ENCODE measurements at places on chromosomes 11 and 22.

GRCh38 chr11:13896175-13896980 is 66.1 kb upstream of the SPON1 start:
- peak; percentile 85 for DNase-seq

- DNase-seq, result no peak
Observed at GRCh38 chr11:11533751-11534150, 88.1 kb downstream of the GALNT18 start.

- no peak for DNase-seq
Observed at GRCh38 chr11:117303646-117304315, 12.3 kb downstream of the BACE1 start.

- no peak for DNase-seq
Observed at GRCh38 chr22:40302149-40302548, 44.2 kb upstream of the ADSL start.

DNA sequence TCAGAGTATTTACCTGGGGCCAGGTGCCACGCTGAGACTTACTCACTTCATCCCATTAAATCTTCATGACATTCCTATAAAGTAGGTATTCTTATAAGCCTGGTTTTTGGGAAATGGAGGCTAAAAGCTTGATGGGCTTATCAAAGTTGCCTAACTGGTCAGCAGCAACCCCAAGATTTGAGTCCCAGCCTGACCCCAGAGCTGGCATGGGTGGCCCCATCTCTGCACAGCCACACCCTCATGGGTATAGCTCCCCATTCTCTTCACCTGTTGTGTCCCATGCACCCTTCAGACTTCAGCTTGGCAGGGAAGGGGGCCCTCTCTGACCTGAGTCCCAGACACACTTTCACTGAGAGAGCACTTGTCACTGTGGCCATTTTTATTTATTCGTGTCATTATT is 37.4 kb upstream of the TP53I11 start:
- DNase-seq, result no peak

DNA sequence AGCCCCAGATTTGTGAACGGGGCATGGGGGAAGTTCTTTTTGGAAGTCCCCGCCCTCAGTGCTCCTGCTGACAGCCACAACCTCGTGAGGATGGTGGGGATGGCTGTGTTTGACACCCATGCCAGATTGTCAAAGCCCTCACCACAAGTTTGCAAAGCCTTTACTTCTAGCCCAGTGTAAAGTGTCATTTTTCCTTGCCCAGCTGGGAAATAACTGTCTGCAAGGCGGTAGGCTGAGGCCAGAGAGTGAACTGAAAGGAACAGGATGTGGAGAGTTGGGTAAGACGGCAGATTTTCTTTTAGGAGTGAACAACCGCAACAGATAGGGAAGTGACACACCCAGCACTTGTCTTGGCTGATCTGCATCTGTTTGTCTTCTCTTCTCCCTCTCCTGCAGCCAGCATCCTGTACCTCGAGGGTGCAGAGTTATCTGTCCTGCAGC is 13.6 kb downstream of the IL17RA start:
- DNase-seq, result no peak

DNA sequence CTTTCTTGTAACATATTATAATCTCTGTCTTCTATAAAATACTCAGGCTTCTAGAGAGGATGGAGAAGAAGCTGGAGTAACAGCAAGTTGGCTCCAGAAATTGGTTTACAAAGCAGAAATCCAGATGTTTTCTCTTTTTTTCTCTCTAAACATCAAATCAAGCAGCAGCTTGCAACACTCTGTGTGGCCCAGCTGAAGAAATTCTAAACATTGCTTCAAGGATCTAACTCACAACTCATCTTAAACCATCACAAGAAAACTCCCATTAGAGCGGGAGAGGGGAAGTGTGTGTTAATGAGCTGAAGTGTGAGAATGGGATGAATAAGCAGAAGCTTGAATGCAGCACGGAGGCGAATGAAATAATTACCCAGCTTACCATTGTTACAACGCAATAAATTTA is 146.5 kb downstream of the OPCML start:
- no peak for DNase-seq

DNA sequence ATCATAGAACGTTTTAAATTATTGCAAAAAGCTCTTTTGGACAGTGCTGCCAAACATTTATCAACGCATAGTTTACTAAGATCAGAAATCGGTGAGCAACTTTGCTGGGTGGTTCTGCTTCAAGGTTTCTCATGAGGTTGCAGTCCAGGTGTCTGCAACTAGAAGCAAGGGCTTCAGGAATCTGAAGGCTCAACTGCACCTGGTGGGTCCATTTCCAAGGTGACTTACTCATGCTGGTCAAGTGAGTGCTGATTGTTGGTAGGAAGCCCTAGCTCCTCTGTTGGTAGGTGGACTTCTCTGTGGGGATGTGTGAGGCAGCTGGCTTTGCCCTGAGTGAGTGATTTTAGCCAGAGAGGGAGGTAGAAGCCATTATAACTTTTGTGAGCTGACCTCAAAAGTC is 22.5 kb downstream of the ARHGEF12 start:
- no peak for DNase-seq

GRCh38 chr22:23268877-23269276 is 88.6 kb downstream of the BCR start:
- DNase-seq, result no peak

DNA sequence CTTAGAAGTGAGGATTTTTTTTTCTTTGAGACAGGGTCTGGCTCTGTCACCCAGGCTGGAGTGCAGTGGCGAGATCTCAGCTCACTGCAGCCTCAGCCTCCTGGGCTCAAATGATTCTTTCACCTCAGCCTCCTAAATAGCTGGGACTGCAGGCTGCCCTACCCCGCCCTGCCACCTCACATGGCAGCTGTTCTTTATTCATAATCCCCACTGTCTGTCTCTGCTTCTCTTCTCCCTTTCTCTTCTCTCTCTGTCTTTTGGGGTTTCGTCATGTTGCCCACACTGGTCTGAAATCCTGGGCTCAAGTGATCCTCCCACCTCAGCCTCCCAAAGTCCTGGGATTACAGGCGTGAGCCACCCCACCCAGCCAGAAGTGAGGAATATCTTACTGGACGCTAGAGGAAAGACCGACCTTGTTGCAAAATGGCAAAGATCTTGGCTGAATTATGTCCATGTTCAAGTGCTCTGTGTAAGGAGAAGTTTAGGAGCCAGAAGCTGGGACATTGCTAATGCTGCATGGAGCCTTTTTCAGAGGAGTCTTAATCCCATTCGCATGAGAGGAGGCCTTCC is 21.9 kb downstream of the KRTAP5-5 start:
- no peak for DNase-seq

- DNase-seq, result no peak
Observed at GRCh38 chr11:59218893-59219292, 6.2 kb upstream of the MPEG1 start.

- no peak for DNase-seq
Observed at GRCh38 chr11:80783561-80783960, 1342.7 kb upstream of the TENM4 start.

DNA sequence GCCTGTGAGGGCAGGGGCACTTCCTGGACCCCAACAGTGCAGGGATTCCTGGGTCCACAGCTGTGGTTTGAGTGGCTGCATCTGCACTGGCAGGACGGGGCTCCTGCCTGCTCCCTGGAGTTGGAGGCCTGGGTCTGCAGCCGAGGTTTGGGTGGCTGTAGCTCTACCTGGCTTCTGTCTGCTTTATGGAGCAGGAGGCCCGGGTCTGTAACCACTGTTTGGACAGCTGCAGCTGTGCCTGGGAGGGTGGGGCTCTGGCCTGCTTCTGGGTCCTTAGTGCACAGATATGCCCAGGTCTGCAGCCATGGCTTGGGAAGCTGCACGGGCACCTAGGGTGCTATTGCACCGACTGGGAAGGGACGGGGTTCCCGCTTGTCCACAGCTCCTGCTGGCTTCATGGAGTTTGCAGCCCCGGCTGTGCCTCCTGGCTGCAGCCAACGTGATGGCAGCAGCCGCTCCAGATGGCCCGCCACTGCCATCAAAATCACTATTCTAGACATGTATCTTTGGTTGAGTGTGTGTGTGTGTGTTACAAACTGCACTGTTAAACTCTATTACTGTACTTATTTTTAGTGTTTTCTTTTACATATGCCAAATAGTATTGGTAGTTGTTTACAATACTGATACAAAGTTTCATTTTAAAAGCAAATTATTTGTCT is 412.3 kb upstream of the KIRREL3 start:
- DNase-seq, result no peak

DNA sequence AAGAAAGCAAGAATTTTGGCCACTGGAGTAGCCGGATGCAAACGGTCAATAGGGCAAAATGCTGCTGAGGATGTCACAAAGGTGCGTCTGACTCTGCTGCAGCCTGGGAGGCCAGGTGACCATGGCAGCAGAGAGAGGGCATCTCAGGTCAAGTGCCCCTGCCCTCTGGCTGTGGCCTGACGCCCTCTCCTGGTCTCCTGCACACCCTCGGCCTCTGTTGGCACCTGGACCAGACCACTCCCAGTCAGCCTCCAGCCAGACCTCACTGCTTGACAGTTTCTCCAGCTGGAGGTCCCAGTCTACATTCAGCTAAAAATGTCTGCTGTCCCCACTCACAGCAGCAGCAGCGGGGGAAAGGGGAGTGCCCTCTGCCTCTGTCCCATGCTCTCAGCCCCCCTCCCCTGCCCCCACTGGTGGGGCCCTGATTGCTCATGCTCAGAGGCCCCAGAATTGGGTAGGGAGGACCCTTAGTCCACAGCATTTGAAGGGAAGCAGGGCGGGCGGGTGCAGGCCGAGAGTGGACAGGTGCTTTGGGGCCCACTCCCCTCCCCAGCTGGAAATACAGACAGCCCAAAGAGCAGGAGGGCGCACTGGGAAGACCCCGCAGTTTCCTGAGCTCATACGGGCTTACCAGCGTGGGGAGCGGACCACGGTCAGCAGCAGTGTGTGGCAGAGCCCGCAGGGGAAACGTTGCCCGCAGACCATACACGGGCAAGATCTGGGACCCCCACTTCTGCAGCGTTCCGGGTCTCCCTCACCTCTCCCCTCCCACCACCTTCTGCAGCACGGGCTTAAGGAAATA is 1.6 kb upstream of the BRSK2 start:
- DNase-seq, result no peak

DNA sequence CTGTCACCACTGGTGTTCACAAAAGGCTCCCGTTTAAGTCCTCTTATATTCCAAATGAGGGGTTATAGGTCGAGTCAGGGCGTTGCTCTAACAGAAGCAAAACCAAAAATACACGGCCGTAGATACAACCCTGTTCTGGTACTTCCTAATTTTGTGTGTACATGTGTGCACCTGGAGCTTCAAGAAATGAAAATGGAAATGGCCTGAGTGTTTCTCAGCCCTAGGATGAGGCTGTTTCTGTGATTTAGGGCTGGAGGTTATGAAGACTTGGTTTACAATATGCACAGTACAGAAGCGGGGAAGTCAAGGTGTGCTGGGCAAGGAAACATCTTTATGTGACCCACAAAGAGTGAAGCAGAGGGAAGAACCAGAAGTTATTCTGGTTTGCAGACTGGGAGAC is 110.4 kb upstream of the OR4B1 start:
- DNase-seq, result no peak

GRCh38 chr22:39765661-39766060 is 127.9 kb downstream of the ENTHD1 start:
- no peak for DNase-seq

- no peak for DNase-seq
Observed at GRCh38 chr11:101458161-101458560, 125.6 kb downstream of the TRPC6 start.

GRCh38 chr11:23856654-23857053 is 640.2 kb upstream of the LUZP2 start:
- no peak for DNase-seq

DNA sequence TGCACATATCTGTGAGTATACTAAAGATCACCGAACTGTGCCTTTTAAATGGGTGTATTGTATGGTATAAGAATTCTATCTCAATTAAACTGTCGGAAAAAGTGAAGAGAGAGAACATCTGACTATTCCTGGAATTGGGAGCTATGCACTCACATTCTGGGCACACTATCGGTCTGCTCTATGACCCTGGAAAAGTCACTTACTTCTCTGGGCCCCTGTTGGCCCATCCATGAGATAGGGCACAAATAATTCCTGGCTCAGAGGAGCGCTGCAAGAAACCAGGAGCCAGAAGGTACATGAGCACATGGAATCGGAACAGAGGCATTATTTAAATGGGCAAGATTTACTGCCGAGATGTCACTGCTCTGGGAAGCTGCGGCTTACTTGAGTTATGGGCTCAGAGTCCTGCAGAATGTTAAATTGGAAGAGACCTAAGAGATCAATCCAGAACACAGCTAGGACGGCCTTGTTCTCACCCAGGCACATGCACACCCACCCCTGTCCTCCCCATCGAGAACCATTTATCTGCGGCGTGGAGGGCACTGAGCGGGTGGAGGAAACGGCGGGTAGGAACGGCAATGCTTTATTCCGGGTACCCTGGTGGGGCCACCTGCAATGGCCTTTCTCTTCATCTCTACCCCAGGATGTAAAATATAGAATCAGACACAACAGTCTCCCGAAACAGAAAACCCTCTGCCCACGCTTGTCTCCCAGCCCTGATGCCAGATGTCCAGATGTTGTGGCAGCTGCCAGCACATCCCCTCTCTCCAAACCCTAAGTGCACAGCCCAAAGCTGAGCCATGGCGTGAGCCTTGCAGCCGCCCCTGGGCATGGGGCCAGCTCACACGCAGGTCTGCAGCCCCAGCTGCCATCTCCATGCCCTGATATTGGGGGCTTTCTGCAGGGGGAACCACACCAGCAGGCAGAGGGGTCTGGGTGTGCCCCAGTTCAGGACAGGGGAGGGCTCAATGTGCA is 142.4 kb downstream of the DSCAML1 start:
- DNase-seq, result no peak

DNA sequence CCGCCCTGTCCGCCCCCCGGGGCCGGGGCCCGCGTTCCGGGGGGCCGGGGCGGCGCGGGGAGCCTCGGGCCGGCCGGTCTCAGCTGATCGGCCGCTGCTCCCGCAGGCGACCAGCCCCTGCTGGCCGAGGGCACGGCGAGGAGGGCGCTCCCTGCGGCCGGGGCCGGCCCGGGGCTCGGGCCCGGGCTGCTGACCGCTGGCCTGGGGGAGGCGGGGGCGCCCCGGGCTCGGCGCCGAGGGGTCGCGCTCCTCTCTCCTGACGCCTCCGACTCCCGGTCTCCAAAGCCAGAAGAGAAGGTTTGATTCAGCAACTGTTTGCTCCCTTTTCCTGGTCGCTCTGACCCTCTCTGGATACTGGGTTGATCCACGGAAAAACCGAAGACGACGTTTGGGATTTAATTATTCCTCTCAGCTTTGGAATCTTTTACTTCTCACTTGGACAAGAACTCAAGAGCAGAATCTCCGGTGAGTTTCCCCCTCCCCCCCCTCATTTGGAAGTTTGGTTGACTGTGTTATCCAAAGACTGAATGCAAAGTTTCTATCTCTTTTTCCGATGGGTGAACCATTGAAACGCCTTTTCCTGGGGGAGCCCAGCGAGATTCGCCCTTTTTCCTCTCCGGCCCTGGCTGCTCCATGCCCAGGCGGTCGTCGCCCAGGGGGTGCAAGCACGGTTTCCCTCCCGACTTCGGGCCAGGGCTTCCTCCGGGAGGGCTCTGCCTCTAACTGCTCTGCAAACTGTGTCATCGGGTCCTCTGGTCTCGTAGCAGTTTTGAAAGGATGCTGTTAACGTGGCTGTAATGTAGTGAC is 725 bp downstream of the KDM2A start:
- no peak for DNase-seq

- no peak for DNase-seq
Observed at GRCh38 chr11:10541561-10541930, 559 bp upstream of the RNF141 start.

GRCh38 chr11:74847395-74847794 is 98.7 kb downstream of the RNF169 start:
- DNase-seq, result no peak

GRCh38 chr22:50705219-50705691 is 32.6 kb downstream of the SHANK3 start:
- DNase-seq, result no peak

GRCh38 chr11:76658651-76659650 is 11.6 kb downstream of the LRRC32 start:
- no peak for DNase-seq

- peak; percentile 97 for DNase-seq
Observed at GRCh38 chr22:33401291-33401690, 343.1 kb upstream of the SYN3 start.

Measured in Caki2 (cell line).